SHP77 treated with DMSO at 0.1 percent for 48 hours (cell line): ENCODE measurements at places on chromosomes 6 and 20.

- peak; percentile 22 for DNase-seq
Measured at GRCh38 chr6:118886641-118887040, 7.3 kb upstream of the ASF1A start.

- DNase-seq: no peak
Measured at GRCh38 chr20:17871181-17871580, 97.4 kb downstream of the SNX5 start.

DNA sequence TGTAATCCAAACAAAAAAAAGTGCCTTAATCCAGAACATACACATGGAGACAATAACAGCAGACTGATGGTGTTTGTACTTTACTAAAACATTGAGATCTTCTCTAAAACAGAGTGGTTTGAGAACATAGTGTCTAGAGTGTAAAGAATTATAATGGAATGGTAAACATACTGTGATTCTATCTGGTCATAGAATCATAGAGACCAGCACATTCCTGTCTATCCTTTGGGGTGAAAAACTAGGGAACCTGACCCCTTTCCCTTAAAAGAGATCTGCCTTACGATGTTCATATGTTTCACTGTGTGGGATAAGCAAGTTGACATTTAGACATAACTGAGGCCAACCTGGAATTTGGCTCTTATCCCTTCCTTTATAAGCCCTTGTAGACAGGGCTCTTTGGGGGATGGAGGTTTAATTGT, 55.7 kb downstream of the TRMT11 start:
- no peak for DNase-seq

GRCh38 chr6:133632206-133632605, 256.7 kb upstream of the TCF21 start:
- no peak for DNase-seq

- no peak for DNase-seq
Measured at GRCh38 chr20:23679133-23680092, 9.4 kb downstream of the CST4 start.

DNA sequence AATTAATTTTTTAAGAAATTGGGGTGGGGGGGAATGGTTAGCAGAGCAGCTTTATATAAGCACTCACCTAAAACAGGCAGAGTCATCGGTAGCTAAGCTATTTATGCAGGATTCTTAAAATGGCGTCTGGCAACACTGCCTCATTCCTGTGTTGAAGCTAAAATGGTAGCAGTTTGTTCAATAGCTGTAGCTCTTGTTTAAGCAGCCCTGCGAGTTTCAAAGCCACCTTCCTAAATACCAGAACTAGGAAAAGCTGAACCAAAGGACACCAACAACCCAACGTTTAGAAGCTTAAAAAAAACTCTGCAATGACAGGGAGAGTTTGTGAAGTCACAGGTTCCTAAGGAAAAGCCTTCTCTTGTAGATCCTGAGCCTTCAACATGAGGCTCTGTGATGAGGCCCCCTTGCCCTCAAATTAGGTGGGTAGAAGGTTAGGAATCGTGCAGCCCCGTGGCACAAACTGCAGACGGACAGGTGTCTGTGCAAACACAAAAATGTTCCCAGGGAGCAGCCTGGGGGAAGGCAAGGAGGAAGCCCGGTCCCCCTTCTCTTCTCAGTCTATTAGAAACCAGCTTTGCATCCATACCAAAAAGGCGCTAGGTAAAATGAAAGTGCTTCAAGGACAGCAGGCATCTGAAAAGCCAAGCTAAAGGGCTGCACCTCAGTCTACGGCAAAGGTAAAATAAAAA, 4.7 kb downstream of the ZMYND8 start:
- no peak for DNase-seq

DNA sequence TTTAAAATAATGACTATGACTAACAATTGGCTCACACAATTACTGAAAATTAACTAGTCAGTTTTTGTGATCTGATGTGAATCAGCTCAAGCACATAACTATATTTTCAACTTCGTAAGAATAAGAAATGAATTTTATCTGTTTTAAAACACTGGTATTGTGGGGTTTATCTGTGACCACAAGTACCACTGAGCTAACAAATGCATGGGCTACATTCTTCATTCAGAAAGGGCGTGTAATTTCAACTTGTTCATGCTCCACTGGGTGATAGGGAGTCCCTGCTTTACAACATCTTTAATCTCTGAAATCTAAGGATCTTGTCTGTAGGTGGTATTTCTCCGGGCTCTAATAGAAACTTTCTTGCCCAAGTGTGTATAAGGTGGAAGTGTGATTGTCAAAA, 1311.5 kb upstream of the GJE1 start:
- no peak for DNase-seq

DNA sequence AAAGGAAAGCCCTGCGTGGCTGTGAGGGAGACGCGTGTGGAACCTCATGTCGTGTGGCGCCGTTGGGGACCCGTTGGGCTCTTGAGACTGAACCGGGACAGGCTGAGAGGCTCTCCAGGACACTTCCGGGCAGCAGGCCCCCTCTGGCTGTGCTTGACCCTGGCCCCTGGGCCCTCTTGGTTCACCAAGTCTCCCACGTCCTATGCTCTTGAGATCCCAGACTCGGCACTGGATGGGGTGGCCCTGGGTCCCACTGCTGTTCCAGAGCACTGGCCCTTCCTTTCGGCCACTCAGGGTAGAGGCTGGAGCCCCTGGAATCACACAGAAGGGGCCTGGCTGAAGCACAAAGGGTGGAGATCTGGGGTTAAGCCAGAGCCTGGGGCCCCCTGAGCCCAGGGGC, 30.4 kb downstream of the NTSR1 start:
- DNase-seq: no peak

- DNase-seq: no peak
Measured at GRCh38 chr20:57043091-57043490, 223.3 kb downstream of the BMP7 start.

- no peak for DNase-seq
Measured at GRCh38 chr20:60283281-60283680, 325.1 kb downstream of the CDH26 start.

DNA sequence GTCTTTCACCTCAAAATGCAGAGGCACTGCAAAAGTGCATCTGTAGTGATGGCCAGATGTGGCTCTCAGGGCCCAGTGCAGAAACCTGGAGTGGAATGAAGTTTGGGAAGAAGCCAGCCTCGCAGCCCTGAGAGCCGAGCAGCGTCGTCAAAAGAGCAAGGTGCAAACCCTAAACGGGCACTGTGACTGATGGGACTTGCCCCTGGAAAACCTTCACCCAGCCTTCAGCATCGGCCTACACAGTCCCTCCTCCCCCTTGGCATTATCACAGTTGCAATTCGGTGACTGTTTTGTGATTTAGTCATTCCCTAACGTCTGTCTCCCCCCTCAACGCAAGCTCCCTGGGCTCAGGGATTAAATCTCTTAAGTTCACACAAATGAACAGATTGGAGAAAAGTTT, 38.6 kb downstream of the TAF4 start:
- DNase-seq: no peak

DNA sequence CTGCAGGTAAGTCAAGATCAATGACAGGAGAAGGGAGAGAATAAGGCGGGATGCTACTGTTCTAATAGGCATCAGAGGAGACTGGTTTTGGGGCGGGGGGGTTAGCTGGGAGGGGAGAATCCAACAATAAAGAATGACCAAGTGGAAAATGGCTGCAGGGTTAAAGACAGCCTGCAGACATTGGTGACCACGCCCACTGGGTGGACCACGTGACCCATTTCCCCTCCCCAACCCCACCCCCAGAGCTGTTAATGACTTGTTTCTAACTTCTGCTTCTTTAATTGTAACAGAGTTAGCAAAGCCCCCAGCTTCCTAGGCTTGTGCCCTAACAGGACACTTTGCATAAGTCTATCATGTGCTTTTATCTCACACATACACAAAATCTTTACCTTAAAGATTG, 344.5 kb downstream of the KIF16B start:
- no peak for DNase-seq

- no peak for DNase-seq
Measured at GRCh38 chr6:34318499-34319470, 70.0 kb upstream of the SMIM29 start.
